Stimulated activated CD4-positive, alpha-beta T cell treated with anti-CD3 and anti-CD28 coated beads, Interleukin-15, amount 100 ng/mL, for 1 hour (primary cell): ENCODE measurements at places on chromosomes 13 and 19.

DNA sequence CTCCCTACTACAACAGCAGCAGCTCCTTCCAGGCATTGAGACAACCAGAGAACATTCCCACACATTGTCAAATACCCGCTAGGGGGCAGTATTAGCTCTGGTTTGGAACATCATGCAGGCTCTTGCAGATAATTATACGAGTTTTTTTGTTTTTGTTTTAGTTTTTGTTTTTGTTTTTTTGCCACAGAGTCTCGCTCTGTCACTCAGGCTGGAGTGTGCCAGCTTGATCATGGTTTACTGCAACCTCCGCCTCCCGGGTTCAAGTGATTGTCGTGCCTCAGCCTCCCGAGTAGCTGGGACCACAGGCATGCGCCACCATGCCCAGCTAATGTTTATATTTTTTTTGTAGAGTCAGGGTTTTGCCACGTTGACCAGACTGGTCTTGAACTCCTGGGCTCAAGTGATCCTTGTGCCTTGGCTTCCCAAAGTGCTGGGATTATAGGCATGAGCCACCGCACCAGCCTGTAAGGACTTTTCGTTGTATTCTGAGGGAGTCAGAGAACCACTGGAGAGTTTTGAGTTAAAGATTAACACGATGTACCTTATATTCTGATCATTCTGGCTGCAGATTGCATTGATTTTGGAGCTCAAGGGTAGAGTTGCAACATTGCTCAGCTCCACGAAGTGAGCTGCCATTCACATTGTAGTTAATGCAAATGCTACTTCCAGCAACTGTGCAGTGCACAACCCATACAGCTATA is 41.7 kb upstream of the CEACAM20 start:
- no peak for DNase-seq

GRCh38 chr13:94480672-94481145 is 1.2 kb upstream of the DCT start:
- DNase-seq, result no peak

DNA sequence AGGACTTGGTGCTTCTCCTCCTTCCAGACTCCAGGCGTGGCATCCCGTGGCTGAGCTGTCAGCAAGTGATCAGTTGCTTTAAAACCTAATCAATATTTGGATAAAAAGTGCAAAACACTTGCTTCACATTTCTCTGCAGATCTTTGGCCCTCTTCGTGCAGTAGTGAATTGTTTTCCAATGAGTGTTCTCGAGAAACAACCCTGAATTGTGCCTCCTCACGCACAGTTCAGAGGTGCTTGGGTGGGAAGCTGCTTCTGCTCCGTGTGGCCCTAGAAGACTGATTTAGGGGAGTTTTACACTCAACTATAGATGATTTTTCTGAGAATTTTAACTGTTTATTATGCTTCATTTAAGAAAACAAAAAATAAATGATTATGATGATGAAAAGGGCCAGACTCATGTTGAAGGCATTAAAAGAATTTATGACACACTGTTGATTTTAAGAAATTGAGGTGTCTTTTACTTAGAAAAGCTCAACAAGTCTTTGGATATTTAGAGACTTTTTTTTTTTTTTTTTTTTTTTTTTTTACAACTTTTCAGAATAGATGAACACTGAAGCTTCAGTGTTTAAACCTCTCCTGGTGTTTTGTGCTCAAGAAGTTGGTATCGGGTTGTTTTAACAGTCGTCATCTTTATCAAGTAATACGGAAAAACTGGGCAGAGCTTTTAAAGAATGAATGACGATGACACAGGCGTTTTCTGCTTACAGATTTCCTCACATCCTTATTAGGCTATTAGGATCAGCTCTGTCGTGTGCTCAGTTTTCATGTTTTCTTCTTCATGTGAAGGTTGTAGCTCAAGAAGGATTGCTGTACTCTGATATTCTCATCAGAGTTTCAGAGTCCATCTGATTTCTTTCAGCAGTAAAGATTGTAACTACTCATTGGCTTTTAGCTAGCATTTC is 39.5 kb upstream of the TEX29 start:
- no peak for DNase-seq

DNA sequence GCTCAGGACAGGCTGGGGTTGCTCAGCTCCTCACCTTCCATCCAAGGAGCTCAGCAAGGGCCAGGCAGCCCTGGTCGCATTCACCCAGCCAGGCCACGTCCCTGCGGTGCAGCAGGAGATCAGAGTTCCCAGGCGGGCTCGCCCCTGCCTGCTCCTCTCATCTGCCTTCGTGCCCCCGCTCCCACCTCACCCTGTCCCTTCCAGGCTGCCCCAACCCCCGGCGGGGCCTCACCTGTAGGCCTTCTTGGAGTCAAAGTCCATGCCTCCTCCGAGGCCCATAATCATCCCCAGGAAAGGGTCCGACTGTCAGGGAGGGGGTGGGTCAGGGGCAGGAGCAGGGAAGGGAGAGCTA is 1.3 kb upstream of the RINL start:
- no peak for DNase-seq

GRCh38 chr13:106523576-106523975 is 11.9 kb downstream of the EFNB2 start:
- DNase-seq, result no peak

DNA sequence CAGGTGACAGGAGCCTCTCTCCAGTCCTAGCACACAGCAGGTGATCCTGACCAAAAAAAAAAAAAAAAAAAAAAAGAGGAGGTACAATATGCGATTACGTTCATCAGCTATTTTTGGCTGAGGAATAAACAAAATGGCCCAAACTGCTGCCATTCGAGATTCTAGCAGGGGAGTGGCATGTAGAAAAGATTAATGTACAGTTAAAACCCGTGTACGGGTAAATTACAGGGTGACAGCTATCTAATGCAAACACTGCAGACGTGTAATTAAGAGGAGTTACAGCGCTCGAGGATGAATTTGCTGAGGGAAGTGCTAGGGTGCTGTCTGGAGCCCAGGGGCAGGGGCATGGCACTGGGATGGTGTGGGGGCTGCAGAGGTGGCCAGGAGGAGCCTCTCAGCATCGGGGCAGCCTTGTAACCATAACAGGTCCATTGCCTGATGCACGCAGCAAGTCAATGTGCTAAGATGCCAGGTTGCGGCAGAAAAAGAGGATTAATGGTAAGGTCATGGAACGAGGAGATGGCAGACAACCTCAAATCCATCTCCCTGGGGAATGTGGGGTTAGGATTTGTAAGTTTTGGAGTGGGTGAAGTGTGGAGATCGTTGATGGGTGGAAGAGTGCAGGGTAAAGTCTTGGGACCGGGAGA is 17.4 kb downstream of the CHST8 start:
- DNase-seq, result no peak

GRCh38 chr13:63110466-63110865 is 1694.8 kb upstream of the PCDH20 start:
- no peak for DNase-seq
